SW480 (cell line): ENCODE measurements at places on chromosomes 12 and 14.

GRCh38 chr12:23704992-23705943 is 244.2 kb downstream of the SOX5 start:
- DNase-seq = no peak

DNA sequence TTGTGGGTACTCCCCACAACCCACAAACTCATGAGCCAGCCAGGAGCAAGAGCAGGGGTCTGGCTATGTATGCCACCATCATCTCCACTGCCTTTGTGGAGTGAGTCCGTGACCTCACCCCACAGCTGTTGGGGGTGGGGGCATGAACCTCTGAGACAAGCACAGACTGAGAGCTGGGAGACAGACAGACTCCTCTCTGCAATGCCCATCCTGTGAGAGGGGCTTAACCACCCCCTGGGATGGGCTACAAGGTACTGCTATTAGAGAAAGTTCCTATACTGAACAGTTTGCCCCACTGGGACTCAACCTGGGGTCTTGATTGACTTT is 84.5 kb downstream of the PITPNM2 start:
- DNase-seq = no peak

GRCh38 chr12:52086944-52087835 is 7.7 kb downstream of the SMIM41 start:
- DNase-seq = no peak

DNA sequence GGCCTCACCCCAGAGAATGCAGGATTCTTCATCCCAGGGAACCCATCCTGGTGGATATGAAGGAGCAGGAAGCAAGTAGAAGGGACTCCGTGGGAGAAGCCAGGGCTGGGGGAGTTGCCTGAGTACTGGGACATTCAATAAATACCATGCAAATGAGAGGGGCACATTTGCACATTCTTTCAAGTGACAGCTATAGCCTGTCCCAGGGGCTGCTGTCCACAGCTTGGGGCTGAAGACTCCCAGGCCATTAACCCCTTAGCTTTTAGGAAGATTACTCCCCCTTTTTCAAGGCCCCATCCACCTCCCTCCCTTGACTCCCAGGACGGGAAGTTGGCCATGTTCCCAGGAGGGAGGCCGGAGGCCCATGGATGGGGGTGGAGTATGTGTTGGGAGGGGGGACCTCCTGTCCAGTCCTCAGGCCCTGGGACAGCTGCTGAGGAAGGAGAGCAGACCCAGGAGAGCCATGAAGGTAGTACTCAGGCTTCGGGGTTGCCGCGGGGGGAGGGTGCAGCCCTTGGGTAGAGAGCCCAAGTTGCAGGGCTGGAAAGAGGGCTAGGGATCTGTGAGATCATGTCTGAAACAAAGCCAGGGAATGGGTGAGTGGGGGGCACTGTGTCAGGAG is 974 bp upstream of the TNS2 start:
- DNase-seq = no peak

GRCh38 chr14:24690492-24690891 is 56.5 kb upstream of the GZMB start:
- DNase-seq = no peak

- no peak for DNase-seq
These were observed 966.2 kb downstream of the NRXN3 start for GRCh38 chr14:79136071-79137044.
